ENCODE measurements at places on chromosomes 13 and 19.

DNA sequence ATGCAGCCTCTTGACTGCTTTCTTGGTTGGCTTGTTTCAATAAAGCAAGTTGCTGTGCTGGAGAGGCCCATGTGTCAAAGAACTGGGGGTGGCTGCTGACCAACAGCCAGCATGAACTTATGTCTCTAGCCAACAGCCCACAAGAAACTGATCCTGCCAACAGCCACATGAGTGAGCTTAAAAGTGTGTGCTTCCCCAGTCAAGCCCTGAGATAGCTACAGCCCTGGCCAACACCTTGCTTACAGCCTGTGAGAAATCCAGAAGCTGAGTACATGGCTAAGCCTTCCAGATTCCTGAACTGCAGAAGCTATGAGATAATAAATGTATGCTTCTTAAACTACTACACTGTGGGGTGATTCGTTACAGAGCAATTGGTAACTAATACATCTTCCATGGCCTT, 38.9 kb upstream of the IPO5 start:
- no peak for DNase-seq

DNA sequence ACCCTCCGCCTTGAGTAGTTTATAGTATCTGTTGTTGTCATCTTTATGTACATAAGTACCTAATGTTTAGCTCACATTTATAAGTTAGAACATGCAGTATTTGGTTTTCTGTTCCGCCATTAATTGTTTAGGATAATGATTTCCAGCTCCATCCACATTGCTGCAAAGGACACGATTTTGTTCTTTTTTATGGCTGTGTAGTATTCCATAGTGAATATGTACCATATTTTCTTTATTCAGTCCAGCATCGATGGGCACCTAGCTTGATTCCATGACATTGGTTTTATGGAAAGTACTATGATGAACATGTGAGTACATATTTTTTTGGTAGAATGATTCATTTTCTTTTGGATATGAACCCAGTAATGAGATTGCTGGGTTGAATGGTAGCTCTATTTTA, 174.4 kb upstream of the SPRY2 start:
- DNase-seq = no peak

DNA sequence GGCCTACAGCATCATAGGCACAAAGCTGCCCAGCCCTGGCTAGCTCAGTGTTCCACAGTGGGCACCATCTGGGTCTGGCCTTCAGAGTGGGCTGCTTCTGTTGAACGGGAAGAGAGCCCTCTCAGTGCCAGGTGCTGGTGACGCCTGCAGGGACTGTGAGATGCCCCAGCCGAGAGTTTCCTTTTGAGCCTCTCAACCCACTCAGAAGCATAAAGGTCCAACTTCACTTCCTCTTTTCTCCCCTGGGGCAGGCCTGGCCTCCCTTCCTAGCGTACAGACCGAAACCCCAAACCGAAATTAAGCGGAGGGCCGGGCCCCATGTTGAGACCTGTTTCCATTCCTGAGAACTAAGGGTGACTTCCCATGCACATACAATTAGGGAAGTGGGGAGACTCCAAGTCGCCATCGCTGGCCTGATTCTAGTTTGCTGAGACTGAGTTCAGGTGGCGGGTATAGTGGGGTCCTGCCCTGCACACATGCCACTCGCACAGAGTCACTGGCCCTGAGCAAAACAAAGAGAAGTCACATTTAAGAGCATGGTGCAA, 6.9 kb downstream of the RAB8A start:
- DNase-seq = no peak

- no peak for DNase-seq
Measured at GRCh38 chr19:50564229-50565105, 3.8 kb downstream of the LRRC4B start.
